ENCODE measurements at places on chromosomes 1 and 21.

DNA sequence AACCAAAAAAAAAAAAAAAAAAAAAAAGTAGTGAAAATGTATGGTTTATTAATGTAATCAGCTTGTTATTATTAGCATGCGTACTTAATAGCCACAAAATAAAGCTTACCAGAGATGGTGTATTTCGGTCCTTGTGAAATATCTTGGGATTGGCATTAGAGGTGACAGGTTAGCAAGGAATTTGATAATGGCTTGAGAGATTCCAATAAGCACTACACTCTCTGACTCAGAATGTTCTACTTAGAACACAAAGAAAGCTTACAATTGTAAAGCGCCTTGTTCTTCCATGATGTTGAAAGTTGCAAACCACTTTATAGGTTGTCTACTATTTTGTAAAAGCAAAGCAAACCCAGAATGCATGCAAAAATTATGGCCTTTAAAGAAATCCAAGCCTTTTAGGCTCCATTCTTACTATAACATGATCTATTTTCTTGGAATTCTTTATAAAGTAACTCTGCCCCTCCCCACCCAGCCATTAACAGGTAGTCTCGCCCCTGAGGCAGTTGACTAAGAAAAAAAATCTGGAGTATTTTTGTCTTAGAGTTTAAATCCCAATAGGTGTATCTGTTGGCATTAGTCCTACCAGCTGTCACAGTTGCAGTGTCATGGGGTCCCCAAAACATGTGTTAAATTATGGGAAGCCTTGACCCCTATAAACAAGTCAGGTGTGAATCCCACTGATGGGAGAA lies 129.2 kb downstream of the DHRS3 start:
- DNase-seq: no peak

- no peak for DNase-seq
Observed at GRCh38 chr1:159828581-159829272, 2.1 kb downstream of the SLAMF8 start.

GRCh38 chr21:38908537-38908936 lies 102.8 kb downstream of the ETS2 start:
- no peak for DNase-seq

DNA sequence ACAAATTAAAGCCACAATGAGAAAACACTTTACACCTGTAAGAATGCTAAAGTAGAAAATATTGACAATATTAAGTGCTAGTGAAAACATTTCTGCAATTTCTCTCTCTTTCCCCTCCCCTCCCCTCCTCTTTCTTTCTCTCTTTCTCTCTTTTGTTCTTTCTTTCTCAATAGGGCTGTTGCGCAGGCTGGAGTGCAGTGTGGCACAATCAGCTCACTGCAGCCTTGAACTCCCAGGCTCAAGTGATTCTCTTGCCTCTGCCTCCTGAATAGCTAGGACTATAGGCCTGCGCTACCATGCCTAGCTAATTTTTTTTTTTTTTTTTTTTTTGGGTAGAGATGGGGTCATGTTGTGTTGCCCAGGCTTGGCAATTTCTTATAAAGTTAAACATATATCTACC lies 5.9 kb upstream of the SHISAL2A start:
- DNase-seq: no peak

- DNase-seq: no peak
Observed at GRCh38 chr1:119279456-119280381, 88.9 kb upstream of the HAO2 start.

- peak; percentile 18 for DNase-seq
Observed at GRCh38 chr1:82441402-82441801, 640.7 kb downstream of the ADGRL2 start.

DNA sequence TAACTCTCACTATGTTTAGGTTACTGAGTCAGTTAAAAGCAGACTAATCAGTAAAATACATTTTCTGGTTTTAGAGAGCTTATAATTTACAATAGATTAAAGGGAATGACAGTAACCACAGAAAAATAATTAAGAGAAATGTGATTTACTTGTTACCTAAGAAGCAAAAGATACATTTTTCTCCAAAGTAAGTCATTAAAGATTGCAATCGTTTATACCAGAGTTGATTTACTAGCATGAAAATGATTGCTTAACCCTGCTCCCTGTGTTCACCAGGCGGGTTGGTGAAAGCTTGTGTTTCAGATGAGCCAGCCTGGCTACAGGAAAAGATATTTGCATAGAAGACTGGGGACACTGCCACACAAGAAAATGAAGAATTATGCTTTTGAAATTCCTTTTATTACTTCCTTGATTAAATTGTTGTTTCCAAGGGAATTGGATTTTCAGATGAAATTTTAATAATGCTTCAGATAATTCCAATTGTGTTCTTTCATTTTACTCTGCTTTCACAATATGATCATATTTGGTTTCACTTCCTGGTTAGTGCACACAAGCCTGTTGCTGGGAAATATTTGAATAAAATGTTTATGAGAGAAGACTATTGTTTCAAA lies 27.9 kb downstream of the LRRC8B start:
- peak; percentile 7 for DNase-seq

DNA sequence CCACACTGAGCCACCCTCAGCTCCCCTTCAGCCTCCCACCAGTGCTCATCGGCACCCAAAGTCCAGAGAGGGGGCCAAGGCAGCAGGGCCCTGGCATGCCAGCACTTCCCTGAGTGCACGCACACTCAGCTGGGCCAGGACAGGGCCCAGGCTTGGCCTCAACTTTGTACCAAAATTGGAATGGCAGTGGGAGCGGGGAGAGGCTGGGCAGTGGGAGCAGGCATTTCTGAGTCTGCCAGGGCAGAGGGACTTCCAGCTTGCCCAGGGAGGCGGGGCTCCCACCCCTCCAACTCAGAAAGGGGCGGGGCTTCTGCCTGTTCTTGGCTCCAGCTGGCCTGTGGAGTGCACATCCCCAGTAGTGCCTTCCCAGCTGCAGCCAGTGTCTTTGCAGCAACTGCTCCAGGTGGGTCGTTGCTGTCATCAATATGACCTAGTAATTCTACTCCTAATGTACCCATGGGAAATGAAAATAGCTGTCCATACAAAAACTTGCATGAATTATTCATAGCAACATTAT lies 10.3 kb upstream of the SNX7 start:
- no peak for DNase-seq

- no peak for DNase-seq
Observed at GRCh38 chr1:36988321-36988720, 46.0 kb downstream of the GRIK3 start.

DNA sequence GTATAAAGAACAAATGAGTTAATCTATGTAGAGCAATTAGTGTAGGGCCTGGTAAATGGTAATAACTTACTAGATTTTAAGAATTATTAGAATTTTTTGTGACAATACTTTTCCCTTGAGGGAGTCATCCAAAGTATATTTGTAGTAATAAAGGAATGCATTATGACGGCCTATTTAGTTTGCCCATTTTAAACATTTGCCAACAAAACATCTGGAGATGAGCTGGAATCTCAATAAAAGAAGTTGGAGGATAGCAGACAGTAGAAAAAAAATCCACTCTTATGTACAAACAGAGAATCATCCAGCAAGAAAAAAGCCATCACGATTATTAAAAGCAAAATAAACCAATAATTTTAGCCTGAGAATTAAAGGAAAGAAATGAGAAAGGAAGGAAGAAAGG lies 567.3 kb upstream of the ADAMTS5 start:
- DNase-seq: no peak

- DNase-seq: no peak
Observed at GRCh38 chr1:172954476-172955150, 96.1 kb downstream of the TNFSF18 start.

GRCh38 chr1:7558921-7559869 lies 211.9 kb upstream of the VAMP3 start:
- no peak for DNase-seq

DNA sequence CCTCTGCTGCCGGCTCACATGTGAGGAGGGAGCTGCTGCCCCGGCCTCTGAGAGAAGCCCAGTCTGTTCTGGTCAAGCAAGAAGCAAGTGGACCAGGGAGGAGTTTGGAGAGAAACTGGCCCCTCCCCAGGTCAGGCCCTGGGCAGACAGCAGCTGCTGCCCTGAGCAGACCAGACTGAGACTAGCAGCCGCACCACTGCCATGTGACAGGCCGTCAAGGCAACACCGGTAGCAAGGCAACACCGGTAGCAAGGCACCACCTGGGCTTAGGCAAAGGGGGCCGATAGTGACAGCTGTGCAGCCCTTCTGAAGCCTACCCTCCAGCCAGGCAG lies 50.3 kb downstream of the ARHGEF16 start:
- DNase-seq: no peak

DNA sequence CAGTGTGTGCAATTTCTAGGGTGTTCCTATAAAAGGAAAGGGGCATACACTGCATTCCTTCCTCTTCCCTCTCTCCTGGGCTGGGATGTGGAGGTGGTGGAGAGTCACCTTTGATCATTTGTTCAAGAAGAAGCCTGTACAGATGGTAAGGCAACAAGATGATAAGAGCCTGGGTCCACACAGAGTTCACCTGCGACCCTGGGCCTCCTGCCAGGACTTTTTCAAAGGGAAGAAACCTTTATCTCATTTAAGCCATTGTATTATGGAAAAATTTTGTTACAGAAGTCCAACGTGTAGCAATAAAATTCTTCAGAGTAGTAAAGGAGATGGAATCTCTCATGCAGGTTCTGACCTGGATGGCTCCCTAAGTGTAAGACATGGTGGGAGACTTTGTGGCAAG lies 189.1 kb downstream of the MIS18A start:
- DNase-seq: no peak

- no peak for DNase-seq
Observed at GRCh38 chr1:85485516-85485915, 20.6 kb upstream of the DDAH1 start.

DNA sequence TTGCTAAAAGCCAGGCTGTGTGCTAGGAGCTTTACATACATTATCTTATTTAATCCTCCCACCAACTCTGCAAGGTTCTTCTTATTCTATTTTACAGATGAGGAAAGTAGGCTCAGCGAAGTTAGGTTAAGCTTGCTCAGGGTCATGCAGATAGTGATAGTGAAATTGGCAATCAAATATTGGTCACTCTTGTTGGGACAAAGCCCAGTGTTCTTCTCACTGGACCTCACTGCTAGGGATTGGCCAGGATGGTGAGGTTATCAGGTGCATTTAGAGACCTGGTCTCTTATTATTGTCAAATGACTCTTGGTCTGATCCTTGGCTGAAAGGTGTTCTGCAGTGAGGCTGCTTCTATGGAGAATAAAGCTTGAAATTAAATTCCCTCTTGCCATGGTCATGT lies 145.1 kb downstream of the CNIH3 start:
- DNase-seq: no peak

GRCh38 chr1:67723620-67724019 lies 38.6 kb downstream of the GADD45A start:
- DNase-seq: no peak

- DNase-seq: peak; percentile 83
Observed at GRCh38 chr1:154608397-154609270, 648 bp upstream of the ADAR start.

DNA sequence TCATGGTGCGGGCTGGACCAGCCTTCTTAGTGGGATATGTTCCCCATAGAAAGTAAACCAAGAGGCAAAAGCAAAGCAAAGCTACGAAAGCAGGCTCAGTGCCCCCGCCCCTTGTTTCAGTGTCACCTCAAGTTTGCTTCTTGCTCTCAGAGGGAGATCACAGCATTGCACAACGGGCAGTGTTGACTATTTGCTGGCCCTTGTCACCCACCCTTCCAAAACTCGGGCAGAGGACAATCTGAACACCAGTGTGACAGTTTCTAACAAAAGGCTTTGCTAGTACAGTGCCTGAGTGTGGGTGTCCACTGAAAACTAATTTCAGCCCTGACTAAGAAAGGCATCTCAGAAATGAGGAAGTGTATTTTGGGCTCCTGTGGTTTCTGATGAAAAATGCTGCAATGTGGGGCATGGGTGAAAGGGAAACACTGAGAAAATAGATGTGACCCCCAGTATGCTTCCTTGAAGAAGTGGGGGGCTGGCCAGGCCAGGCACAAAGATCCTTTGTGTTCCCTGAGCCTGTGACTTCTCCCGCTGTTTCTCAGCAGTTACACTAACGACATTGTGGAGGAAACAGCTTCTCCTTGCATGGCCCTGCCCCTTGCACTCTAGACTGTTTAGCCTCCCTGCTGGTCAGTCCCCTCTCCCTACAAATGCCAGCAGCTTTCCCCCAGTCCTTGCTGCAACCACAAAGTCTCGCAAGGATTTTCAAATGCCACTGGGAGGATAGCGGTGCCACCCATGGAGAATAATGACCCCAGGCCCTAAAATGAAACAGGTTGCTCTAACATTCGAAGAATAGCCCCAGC lies 33.3 kb upstream of the KCNE1 start:
- peak; percentile 91 for DNase-seq

DNA sequence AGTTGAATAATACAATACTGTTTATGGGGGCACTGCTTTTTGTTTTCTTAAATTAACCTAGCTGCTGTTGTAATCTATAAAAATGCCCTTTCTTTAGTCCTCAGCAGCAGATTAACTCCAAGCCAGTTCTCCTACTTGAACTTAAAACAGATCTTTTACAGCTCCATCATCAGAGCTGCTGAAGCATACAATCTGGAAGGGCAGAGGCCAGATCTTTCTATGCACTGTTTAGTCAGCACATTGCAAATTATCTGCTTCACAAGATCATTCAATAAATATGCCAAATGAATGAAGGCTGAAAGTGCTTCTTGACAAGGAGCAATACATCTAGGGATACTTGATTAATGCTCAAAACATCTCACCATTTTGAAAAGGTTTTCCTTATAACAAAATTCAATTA lies 115.8 kb downstream of the PLPPR5 start:
- no peak for DNase-seq

- DNase-seq: no peak
Observed at GRCh38 chr1:43786201-43786958, 79.0 kb downstream of the ST3GAL3 start.

DNA sequence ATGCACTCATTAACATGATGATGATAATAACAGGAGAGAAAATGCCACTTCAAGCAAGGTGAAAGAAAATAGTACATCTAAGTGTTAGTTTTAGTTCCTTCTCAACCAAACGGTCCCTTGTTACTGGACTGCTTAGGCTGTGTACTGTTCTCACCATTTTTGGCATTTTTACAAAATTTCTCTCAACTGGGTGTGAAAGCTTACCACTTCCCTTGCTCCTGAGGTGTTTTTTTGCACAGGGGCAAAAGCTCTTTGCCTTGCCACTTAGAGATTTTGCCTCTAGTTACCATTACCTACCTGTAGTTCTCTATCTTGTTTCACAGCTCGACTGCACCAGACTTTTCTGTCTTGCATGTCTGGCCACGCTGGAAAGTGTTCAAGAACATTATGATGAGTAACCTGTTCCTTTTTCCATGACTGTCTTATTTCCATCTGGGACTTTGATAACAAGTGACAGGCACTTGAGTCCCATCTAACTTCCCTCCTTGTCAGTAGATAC lies 10.7 kb downstream of the NEK7 start:
- no peak for DNase-seq

DNA sequence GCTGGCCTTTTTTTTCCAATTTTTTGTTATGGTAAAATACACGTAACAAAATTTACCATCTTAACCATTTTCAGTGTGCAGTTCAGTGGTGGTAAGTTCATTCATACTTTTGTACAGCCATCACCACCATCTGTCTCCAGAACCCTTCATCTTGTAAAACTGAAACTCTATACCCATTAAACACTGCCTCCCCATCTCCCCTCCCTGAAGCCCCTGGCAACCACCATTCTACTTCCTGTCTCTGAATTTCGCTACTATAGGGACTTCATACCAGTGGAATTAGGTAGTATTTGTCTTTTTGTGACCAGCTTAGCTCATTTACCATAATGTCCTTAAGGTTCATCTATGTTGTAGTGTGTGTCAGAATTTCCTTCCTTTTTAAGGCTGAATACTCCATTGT lies 8.7 kb downstream of the PKNOX1 start:
- no peak for DNase-seq

GRCh38 chr1:51906306-51907078 lies 28.0 kb upstream of the NRDC start:
- no peak for DNase-seq

GRCh38 chr1:46533179-46533864 lies 18.1 kb downstream of the KNCN start:
- DNase-seq: peak; percentile 25

All from T47D (cell line).